ENCODE measurements at places on chromosomes 1 and 21.

- DNase-seq: no peak
Observed at GRCh38 chr1:184892116-184892515, 82.2 kb downstream of the NIBAN1 start.

GRCh38 chr1:225454733-225455132 is 26.9 kb upstream of the LBR start:
- no peak for DNase-seq

GRCh38 chr1:101005871-101006270 is 19.7 kb downstream of the DPH5 start:
- DNase-seq: no peak

DNA sequence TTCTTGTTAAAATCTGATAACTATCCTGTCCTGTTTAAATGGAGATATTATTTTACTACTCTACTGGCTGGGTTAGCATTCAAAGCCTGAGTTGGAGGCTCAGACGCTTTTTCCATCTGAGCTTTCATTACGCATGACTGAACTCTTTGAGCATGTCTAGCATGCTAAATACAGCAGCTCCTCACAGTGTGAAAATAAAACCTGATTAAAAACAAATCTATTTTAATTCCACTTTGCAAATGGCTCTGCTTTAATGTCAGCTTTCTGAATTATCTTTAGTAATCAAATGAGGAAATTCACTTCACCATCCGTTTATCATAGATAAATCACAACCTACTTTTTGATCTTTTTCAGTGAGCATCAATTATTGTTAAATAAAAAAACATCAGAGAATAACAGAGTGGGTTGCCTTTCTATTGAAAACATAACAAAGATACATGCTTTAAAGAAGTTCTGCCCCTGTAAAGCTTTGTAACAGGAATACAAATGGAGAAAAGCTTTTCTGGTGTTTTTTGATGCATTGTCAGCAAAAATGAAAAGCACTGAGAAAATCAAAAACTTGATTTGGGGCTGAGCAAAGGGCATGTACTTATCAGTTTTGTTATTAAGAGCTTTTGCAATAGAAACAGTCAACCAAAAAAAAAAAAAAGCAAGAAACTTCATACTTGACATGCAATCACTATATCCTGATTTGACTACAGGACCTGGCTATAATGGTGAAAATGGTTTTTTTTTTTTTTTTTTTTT is 3.5 kb upstream of the SPEN start:
- no peak for DNase-seq

DNA sequence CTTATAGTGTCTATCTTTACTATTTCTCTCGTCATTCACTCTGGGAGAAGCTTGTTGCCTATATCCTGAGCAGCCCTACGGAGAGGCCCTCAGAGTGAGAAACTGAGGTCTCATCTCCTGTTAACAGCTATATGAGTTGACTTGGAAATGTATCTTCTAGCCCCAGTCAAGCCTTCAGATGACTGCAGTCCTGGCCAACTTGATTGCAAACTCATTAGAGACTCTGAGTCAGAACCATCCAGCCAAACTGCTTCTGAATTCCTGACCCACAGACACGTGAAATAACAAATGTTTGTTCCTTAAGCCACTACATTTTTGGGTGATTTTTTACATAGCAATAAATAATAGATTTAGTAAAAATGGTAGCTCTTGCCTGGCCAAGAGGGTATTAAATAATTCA is 3.9 kb upstream of the ZBED6 start:
- DNase-seq: no peak

DNA sequence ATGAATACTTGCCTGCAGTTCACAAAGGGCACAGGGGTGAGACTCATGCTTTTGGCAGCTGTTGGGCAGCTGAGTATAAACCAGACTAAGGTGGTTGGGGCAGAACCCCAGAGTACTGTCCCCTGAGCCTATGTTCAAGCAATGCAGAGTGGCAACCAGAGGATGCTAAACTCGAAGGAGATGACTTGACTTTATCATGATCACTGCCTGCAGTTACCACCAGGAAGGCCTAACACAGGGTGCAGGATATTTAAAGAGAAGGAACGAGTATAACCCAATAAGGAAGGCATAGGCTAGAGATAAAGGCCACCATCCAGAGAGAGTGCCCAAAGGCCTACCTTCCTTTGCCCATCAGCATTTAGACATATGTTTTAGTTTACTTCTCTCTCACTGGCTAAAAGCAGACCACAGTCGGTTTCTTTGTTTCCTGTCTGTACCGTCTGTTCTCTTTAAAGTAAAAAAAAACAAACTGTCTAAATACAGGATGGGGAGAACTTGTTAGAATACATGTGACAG is 83.3 kb downstream of the MPZL1 start:
- no peak for DNase-seq

GRCh38 chr1:41325801-41326200 is 35.4 kb upstream of the FOXO6 start:
- DNase-seq: no peak

- DNase-seq: no peak
Observed at GRCh38 chr1:211761400-211761799, 69.2 kb downstream of the LPGAT1 start.

GRCh38 chr1:153180556-153180955 is 22.7 kb upstream of the LELP1 start:
- no peak for DNase-seq

- no peak for DNase-seq
Observed at GRCh38 chr1:31073044-31073443, 7.5 kb upstream of the PUM1 start.

- DNase-seq: no peak
Observed at GRCh38 chr1:81226603-81226928, 574.2 kb upstream of the ADGRL2 start.

- DNase-seq: no peak
Observed at GRCh38 chr1:232346844-232347243, 283.1 kb downstream of the SIPA1L2 start.

DNA sequence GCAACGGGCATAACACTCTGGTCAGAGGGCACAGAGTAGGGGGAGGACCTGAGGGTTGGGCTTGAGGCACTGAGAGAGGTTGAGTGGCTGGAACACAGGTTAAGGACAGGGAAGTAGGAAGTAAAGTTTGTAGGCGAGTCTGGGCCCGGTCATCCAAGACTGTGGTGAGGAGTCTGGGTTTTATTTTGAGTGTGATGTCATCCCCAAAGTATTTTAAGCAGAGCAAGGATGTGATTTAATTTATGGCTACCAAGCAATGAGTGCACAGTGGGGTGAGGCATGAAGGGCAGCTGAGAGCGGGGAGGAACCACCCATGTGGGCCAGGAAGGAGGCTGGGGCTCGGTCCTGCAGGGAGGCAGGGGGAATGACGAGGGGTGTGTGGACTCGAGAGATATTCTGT is 11.2 kb upstream of the VWA5B1 start:
- no peak for DNase-seq
